Effector memory CD4-positive, alpha-beta T cell (primary cell): ENCODE measurements at places on chromosomes 5 and 9.

GRCh38 chr5:96338091-96338490, 95.0 kb downstream of the PCSK1 start:
- DNase-seq = no peak

DNA sequence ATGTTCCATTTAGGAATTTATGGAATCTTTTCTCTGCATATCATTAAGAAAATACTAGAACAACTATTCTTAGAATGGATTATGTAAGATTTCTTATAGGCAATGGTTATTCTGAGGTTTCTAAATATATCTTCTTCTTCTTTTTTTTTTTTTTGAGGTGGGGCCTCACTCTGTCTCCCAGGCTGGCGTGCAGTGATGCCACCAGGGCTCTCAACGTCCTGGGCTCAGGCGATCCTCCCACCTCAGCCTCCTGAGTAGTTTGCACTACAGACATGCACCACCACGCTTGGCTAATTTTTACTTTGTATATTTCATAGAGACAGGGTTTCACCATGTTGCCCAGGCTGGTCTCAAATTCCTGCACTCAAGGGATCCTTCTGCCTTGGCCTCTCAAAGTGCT, 137.2 kb downstream of the SREK1 start:
- no peak for DNase-seq

GRCh38 chr5:35804201-35804653, 52.5 kb upstream of the IL7R start:
- DNase-seq = no peak

DNA sequence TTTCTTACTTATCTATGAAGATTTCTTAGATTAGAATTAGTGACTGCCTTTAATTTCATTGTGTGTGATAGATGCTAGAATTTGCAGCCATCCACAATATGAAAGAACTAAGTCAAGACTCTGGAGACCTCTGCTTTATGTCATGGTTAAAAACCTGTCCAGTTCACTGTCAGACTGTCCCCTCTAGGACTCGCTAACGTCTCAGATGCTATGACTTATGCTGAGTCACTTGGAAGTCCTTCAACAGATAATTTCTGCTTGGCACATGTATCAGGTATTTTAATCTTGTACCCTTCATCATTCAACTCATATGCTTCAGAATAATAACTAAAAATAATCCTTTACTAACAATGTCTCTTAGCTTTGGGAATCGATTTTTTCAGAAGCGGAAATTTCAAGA, 230.5 kb upstream of the DMAC1 start:
- no peak for DNase-seq

- no peak for DNase-seq
These were observed 125.3 kb upstream of the GNA14 start for GRCh38 chr9:77773381-77773780.

DNA sequence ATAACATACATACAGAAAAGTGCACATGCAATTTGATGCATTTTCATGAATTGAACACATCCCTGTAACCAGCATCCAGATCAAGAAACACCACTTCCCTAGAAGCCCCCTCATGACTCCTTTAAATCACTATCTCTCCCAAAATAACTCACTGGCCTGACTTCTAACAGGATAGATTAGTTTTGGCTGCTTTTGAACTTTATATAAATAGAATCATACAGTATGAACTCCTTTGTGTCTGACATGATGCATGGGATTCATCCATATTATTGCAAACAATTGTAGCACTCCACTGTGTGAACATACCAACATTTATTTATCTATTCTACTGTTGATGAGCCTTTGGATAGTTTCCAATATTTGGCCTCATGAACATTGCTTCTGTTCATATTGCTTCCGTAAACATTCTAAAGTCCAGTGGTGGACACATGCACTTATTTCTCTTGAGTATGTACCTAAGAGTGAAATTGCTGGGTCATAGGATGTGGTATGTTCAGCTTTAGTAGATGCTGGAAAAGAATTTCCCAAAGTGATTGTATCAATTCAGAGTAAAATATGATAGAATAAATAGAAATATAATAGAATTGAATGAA, 148.7 kb upstream of the GDNF start:
- no peak for DNase-seq

DNA sequence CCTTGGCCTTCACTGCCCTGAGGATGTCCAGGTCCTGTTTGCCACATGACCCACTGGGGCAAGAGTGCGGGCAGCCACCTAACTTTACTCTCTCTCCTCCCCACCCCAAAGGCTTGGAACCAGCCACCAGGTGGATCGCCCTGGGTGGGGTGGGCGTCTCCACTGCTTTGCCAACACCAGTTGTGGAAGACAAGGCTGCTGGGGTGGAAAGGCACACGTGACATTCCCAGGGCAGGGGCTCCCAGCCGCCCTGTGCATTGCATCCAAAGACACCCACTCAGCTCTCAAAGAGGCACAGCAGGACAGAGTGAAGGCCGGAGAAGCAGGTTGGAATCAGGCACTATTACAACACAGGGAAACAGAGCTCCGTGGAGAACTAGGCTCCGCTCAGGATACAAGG, 162.2 kb downstream of the OLFM1 start:
- DNase-seq = no peak

GRCh38 chr5:134620634-134621033, 12.0 kb downstream of the SAR1B start:
- DNase-seq = no peak

GRCh38 chr5:165400086-165400485, 1894.7 kb downstream of the MAT2B start:
- DNase-seq = no peak

- DNase-seq = no peak
These were observed 46.1 kb upstream of the IL7R start for GRCh38 chr5:35810601-35811000.

GRCh38 chr5:154422298-154422697, 23.5 kb upstream of the SAP30L start:
- no peak for DNase-seq

GRCh38 chr5:109053995-109054417, 306.3 kb downstream of the FER start:
- no peak for DNase-seq

DNA sequence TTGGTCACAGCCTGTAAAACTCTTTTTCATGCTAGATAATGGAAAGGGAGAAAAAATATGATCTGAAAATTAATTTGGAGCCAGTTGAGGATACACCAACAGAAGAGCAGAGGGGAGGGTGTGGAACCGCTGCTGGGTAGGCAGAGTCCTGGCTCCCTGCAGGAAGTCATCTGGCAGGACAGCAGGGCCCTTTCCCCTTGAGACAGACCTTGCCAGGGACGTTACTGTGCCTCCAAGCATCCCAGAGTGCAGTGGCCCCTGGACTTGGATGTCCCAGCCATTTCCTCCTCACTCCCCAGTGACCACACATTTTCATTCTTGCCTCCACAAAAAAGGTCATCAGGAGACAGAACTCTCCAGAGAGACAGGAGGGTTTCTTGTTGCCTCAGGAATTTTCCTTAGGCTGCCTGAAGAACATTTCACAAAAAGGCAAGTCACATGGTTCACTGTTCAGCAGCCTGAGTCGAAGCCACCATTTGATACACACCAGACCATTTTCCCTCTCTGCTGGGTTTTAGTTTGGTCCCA, 5.9 kb downstream of the TRPM3 start:
- DNase-seq = no peak

DNA sequence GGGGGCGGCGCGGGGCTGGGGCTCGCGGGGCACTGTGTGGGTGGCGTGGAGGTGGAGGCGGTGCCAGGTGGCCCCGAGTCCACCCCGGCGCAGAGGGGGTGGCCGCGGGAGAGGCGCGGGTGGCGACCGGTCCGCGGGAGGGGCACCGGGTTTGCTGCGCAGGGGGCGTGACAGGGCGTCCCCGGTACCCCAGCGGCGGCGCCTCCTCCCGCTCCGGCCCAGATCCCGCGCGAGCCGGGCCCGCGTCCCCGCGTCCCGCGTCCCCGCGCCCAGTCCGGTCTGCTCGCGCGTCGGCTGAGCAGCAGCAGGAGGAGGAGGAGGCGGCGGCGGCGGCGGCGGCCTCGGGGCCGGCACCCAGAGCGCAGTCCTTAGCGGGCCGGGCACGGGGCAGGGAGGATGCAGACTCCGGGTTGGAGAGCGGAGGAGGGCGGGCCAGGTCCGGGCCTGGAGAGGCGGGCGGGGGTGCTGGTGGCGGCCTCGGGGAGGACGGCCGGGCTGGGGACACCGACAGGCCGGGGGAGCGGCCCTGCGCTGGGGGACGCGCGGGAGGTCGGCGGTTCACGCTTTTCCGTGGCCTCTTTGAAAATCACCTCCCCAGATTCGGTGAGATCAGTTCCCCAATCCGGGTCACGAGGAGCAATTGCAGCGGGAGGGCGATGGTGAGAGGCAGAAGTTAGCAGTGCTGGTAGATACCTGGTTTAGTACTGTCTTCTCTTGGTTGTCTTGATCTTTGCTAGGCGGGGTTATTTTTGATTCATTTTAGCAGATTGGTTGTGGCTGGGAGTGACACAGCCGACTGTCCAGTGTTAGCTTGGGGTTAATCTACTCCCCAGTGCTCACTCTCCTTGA, 1.7 kb downstream of the TRIO start:
- DNase-seq = no peak

DNA sequence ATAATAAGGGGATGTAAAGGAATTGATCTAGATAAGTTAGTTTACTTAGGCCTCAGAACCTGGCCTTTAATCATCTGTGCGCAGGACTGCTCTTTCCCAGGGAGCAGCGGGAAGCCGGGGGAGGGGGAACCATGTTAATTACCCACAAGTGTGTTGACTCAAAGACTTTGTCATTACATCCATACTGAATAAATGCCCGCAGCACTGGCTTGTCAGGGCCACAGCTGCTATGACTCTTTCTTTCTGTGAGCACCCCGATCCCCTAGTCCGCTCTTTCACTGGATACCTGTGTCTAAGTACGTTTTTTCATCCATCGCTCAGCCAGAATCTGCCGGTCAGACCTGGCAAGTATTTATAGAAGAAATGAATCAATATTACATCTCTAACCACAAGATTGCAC, 249.3 kb upstream of the DMRT1 start:
- DNase-seq = no peak

GRCh38 chr9:93094658-93095204, 1.3 kb upstream of the CARD19 start:
- DNase-seq = no peak

DNA sequence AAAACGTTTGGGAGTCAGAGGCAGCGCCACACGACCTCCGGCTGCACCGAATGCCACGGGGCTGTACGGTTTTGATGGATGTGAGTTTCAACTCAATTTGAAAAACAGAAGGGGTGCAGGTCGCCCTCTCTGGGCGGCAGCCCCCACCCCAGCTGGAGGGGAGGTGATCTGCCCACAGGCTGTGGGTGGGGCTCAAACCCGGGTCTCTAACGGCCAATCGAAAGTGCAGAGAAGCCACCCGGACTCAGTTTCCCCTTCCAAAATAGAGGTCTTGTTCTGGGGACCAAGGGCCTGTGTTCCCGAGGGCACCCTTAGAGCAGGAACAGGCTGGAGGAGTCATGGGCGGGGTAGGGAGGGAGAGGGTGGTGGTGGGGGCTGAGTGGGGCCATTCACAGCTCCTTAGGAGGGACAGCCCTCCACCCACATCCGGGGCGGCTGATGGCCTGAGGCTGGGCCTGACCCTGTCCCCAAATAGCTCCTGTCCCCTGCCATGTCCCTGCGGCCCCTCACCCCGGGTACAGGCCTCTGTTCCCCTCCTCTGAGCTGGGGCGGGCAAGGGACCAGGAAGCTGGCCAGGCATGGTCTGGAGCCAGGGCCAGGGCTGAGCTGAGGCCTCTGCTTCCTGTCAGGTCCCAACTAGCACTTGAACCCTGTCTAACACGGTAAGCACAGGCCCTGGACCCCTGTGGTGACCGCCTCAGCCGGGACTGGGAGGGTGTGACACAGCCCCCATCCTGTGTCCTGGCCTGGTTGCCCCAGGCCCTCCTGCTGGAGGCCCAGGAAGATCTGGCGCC, 22.6 kb upstream of the NOTCH1 start:
- no peak for DNase-seq

- DNase-seq = no peak
These were observed 9.7 kb downstream of the LECT2 start for GRCh38 chr5:135944967-135945560.

GRCh38 chr9:105006514-105006913, 78.6 kb upstream of the ABCA1 start:
- no peak for DNase-seq
